LHCN-M2 (cell line): ENCODE measurements at places on chromosomes 2 and 18. TPM values are rescaled to one million over a fixed set of nuclear protein-coding genes. Genes with fewer than 3 reads are reported as not detected.

GRCh38 chr2:101827246-101827645 is 129.7 kb downstream of the MAP4K4 start:
- DNase-seq: peak; percentile 90

GRCh38 chr2:5042666-5043440 is 649.3 kb upstream of the SOX11 start:
- DNase-seq: no peak

DNA sequence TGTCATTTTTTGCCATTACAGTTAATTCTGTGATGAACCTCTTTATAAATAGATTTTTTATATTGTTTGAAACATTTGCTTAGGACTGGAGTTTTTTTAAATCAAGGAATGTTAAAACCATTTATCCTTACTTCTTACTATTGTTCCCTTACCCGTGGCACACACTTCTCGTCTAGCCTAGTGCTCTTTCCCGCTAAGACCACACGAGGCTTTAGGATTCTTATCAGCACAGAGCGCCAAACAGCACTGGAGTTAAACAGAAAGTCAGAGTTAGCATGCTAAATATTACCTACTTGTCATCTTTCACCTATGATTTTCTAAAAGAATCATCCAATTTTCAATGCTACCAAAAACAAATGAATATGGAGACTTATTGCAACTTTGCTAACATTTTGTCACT is 112.6 kb downstream of the TMEFF2 start:
- DNase-seq: no peak

- DNase-seq: peak; percentile 72
Observed at GRCh38 chr18:49656073-49656692, 94.3 kb downstream of the LIPG start.

DNA sequence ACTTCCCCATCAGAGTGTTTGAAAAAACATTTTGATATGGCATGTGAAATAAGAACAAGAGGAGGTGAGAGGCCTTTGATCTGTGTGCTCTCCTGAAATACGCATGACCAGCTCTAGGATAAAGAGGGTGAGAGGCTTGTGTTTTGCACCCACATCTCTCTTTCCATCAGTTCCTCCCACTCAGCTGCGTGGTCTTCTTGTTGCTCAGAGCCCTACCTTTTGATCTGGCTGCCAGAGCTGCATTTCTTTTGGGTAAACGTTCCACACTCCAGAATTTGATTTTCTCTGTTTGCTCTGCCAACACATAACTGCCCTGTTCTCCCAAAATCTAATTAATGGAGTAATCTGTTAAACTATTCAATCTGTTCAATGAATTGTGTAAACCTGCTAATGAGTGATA is 72.0 kb upstream of the FN1 start:
- no peak for DNase-seq

- no peak for DNase-seq
Observed at GRCh38 chr2:174566871-174567270, 30.7 kb downstream of the WIPF1 start.

DNA sequence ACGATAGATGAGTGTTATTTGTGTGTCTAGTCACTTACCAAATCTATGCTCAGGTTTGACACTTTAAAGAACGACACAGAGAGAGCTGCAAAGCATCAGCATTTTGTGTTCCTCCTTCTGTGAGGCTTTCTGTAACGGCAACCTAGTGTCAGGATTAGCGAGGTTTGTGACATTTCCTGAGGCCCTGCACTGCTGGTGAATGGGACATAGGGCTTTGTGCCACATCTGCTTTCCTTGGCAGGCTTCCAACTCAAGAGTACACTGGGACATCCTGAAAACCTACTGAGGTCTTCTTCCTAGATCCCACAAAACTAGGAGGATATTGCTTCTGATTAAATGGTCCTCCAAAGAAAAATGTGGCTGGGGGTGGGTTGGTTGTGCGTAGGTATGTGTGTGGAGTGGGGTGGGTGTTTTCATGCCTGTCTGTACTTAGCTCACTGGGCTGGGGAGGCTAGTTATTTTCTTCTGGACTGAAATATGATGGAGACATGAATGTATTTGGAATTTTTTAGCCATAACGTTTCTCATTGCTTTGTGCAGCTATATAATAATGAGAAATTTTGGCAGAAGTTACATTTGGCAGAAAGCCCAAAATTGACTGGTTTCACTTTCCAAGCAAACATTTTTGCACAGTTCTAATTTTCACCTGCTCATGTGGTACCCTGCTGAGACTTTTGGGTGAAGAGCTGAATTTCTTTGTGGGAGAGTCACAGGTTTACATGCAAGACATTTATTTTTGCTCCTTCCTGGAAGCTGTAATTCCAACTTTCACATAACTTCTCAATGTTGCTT is 308.4 kb downstream of the XIRP2 start:
- peak; percentile 64 for DNase-seq

DNA sequence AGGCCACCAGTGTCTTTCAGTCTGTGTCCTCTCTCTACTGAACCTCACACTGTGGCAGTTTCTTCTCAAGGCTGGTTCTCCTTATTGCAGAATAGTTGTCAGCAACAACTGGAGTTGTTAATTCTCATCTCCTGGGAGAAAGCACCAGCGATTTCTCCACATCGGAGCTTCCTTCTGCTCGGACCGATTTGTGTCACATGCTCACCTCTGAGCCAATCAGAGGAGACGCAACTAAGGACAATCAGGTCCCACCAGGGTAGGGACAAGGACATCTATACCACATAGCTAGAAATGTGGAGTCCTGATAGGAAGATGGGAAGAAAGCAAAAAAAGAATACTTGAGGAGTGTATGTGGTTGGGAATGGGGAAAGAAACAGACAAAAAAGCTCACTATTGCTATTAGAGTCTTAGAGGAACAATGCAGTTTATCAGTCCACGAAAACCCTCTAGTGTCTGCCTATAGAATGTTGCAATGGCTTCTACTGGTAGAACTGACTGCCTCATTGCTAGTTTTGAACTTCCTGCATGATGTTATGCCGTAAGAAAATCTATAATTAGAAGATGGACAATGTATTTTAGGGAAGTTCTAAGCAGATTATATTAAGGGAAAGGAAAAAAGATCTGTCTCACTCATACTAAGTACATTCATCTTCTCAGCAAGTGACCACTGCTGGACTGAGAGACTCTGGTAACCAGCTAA is 169.7 kb downstream of the CDCA7 start:
- no peak for DNase-seq

The TTN gene
- 2.0 and 5.5 TPM in 2 replicates for total RNA-seq

The LBX2 gene
- total RNA-seq: 1.2 and 1.6 TPM in 2 replicates

The ALK gene
- total RNA-seq: 0.06 TPM in 1 of 2 replicates, not detected in the other
